Lower lobe of right lung (tissue), 2 donors: ENCODE measurements at places on chromosomes 4 and X. TPM values are rescaled to one million over a fixed set of nuclear protein-coding genes. Genes with fewer than 3 reads are reported as not detected.

DNA sequence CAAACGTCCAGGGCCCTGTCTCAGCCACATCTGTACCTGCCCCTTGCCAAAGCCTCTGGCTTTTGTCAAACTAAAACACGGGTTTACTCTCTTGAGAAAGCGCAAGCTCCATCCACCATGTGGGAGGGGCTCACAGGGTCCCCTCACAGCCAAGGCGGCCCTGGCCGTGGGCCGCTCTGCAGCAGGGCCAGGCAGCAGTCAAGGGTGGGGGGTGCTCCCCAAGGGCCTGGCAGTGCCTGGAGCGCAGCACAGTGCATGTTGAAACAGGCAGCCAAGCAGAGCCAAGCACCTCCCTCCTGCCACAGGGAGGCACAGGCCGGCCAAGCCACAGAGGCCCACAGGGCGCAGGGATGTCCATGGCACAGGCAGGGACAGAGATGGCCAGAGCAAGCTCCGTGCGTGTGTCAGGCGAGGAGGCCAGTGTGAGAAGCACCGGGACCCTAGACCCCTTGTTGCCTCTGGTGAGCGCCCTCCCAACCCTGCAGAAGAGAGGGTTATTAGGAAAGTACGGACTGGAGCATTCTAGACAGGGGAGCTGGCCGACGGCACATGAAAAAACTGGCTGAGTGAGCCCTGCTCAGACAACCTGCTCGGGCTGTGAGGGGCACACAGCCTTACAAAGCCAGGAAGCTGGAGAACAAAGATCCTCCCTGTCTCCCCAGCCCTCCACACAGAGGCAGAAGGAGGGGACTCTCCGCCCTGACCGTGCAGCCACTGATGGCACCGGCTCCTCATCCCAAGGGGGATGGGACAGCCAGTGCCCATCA, 39.0 kb downstream of the FAM53A start:
- H3K4me3 ChIP-seq, result no peak overlapping the region
- DNase-seq, result no peak
- no peaks in the 10 kb centered on the region for H3K36me3 ChIP-seq
- no peaks in the 10 kb centered on the region for H3K4me1 ChIP-seq

GRCh38 chr4:32145987-32146386, 1425.8 kb downstream of the PCDH7 start:
- no peak overlapping the region for H3K4me3 ChIP-seq
- no peaks in the 10 kb centered on the region for H3K4me1 ChIP-seq
- H3K27me3 ChIP-seq, result no peaks in the 10 kb centered on the region
- no peak for DNase-seq
- no peak overlapping the region for H3K27ac ChIP-seq

The GAGE12H gene
- not detected for total RNA-seq

GRCh38 chrX:31329298-31329697, 257.5 kb upstream of the FTHL17 start:
- H3K27me3 ChIP-seq, result no peaks in the 10 kb centered on the region
- no peak for DNase-seq
- no peak overlapping the region for H3K27ac ChIP-seq
- no peaks in the 10 kb centered on the region for H3K4me1 ChIP-seq
- H3K36me3 ChIP-seq, result no peaks in the 10 kb centered on the region

DNA sequence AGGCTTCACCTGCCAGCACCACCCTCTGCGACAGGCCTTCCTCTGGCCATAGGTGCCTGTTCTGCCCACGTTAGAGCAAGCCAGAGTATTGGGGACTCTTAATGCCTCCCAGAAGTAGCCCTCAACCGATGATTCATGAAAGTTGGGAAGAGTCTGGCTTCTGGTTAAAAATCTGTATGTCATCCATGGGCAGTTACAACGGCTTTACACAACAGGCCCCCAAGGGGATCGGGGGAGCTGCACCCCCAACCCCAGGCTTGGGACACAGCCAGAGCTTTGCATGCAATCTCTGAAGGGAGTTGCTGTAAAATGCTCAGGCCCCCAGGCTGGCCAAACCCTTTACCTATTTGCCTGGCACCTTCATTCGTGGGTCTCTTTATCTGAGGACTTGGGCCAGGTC, 5.4 kb upstream of the CYTL1 start:
- no peak overlapping the region for H3K4me3 ChIP-seq
- H3K4me1 ChIP-seq, result no peaks in the 10 kb centered on the region
- H3K27ac ChIP-seq, result no peak overlapping the region
- peaks cover 1% of the 10 kb centered on the region for H3K27me3 ChIP-seq

The CXXC4 gene
- total RNA-seq, result 1.9 TPM
